ENCODE measurements at places on chromosomes 4 and X.
A peak's percentile ranks its signal among the peaks of the same experiment; 100 is the strongest.

- no peak for DNase-seq
Measured at GRCh38 chr4:76960014-76960413, 10.5 kb downstream of the SEPTIN11 start.

DNA sequence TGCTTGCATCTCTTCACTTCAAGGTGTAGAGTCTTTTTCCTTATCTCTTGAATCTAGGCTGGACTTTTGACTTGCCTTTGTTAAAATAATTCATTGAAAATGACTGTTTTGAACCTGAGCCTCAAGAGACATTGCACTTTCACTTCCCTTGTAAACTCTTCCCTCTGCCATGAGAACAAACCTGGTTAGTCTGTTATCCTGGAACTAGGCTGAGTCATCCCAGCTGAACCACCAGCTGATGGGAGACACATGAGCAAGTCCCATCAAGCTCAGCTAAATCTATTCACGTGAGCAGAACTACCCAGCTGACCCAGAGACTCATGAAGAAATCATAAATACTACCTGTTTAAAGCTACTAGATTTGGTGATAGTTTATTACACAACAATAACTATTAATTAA, 202.3 kb upstream of the CENPE start:
- no peak for DNase-seq

- no peak for DNase-seq
Measured at GRCh38 chr4:112589206-112589605, 47.5 kb downstream of the ZGRF1 start.

DNA sequence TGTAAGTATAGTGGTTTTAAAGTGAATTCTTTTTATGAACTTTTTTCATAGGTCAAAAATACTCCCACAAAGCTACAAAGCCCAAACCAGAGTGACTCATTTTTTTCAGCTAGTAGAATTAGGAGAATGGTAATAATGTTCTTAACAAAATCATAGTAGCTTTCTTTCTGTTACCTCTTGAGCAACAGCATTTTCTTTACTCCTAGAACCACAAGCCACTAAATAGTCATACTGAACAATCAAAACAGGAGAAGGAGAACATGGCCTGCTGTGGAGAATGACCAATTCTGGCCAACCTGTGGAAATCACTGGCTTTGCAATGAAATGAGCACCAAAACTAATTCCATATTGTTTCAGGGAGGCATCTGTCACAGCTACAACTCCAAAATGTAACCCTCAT, 112.9 kb downstream of the AMMECR1 start:
- no peak for DNase-seq

- DNase-seq, result no peak
Measured at GRCh38 chr4:41323706-41324105, 67.0 kb downstream of the UCHL1 start.

DNA sequence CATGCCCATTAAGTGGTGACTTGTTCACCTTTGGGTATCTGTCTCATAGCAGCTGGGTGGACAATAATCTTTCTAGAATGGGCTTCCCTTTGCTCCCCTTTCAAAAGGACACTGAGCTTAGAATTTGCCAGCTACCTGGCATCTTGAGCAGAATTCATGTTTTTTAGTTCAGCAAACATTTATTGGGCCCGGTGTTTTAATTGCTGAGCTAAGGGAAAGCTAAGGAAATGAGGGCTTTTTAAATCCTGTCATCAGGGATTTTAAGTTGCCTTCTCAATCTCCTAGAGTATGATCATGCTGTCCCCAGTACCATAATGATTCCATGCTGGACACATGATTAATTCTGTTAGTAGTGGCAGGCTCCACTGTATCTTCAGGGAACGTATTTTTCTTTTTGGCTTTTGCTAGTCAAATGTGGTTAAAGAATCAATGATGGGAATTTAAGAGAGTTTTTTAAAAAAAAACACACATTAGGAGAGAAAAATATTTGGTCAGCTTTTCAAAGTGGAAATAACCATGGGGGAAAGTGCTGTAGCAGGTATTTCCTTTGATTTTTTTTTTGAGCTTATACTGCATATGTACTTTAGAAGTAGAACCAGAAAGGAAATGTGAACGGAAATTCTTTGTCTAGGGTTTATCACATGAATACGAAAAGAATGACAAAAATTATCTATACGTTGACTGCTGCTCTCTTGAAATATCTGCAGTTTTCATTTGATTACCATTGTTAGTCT, 208.9 kb downstream of the CLCN4 start:
- DNase-seq, result no peak

DNA sequence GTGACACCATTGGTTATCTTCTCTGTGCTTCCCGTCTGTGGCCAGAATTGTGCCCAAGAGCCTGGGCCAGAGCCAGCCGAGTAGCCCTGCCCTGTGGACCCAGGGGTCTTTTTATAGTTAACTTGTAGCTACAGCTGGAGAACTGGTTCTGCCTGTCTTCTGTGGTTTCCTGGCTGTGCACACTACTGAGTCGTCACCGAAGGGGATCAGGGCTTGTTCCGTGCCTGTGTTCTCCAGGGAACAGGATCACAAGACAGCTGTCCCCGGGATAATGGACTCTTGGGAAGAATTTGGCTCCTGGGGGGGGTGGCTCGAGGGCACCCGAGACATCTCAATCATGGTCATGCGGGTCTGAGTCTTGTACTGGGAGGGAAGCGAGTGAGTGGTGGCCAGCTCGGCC, 22.1 kb upstream of the OPN1LW start:
- no peak for DNase-seq

GRCh38 chr4:54439831-54440243, 210.7 kb downstream of the PDGFRA start:
- no peak for DNase-seq

DNA sequence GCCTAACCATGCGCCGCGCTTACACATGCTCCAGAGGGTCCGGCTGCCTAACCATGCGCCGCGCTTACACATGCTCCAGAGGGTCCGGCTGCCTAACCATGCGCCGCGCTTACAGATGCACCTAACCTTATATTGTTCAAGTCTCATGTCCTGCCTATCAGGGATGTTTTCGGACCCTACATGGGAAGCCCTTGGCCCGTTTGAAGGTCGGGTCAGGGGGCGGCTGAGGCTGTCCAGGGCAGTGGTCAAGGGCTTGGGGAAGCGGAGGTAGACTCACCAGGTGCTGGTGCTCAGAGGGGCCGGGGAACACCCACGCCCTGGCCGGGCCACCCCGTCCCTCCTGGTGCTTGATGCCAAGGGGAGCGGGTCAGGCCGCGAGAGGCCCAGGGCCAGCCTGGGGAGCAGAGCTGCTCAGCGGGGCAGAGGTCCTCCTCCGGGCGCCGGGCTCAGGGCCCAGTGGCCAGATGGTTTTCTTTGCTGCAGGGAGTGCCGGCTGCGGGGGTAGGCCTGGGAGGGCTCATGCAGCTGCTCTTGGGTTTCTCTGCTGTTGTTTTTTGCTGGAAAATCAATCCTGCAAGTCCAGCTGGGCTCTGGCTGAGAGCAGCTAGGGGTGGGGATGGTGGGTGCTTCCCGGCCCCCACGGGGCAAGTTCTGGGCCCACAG, 35.4 kb upstream of the SPON2 start:
- peak; percentile 11 for DNase-seq

DNA sequence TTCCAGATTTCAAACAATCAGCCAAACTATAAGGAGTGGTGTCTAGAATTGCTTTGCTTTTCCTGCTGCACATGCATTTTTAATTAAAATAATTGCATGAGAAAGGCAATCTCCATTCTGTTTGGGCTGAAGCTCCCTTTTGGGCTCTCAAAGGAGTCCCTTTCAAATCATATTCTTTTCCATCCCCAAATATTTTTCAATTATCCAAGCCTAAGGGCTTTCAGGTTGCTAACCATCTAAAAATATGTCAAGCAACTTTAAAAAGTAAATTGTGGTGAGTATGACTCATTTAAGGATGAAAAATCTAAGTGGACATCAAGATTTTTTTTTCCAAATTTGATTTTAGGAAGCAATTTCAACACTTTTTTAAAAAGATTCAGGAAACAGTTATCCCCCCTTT, 28.4 kb downstream of the PIR start:
- DNase-seq, result no peak

- no peak for DNase-seq
Measured at GRCh38 chr4:135735512-135735911, 1533.9 kb upstream of the PABPC4L start.

DNA sequence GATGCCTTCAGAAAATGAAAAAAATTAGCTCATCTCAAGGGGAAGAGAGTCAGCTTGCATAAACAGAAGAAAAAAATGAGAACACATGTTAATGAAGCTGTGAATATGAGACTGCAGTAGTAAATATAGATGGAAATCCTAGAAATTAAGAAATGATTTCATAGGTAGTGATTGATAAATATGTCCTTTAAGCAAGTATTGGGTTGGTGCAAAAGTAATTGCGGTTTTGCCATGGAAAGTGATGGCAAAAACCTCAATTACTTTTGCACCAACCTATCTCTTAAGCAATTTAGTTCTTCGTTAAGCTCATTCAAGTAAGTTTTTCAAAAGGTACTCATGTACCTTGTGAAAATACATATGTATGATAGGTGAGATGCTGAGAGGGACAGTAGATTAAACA, 400.9 kb downstream of the SH2D1A start:
- DNase-seq, result no peak

GRCh38 chrX:145213504-145213903, 33.8 kb upstream of the SPANXN1 start:
- DNase-seq, result no peak

- no peak for DNase-seq
Measured at GRCh38 chr4:187256897-187257296, 533.2 kb upstream of the FAT1 start.

DNA sequence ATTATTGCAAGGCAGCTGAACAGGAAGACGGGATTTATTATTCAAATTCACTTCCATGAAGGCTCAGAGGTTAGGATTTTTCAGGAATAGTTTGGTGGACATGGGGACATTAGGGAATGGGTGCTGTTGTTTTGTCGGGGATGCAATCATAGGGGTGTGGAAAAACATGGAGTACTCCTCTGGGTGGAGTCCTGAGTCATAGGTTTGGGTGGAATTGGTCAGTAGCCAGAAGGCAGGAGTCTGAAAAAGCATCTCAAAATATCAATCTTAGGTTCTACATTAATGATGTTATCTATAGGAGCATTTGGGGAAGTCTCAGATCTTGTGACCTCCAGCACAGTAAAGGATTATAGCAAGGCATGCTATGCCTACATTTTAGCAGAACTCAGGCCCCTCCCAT, 14.5 kb upstream of the ETNPPL start:
- no peak for DNase-seq

GRCh38 chr4:67483868-67484602, 61.3 kb downstream of the CENPC start:
- DNase-seq, result peak; percentile 28

- DNase-seq, result no peak
Measured at GRCh38 chrX:133033010-133033409, 63.9 kb downstream of the USP26 start.

GRCh38 chrX:110178179-110178865, 139.6 kb downstream of the AMMECR1 start:
- no peak for DNase-seq

DNA sequence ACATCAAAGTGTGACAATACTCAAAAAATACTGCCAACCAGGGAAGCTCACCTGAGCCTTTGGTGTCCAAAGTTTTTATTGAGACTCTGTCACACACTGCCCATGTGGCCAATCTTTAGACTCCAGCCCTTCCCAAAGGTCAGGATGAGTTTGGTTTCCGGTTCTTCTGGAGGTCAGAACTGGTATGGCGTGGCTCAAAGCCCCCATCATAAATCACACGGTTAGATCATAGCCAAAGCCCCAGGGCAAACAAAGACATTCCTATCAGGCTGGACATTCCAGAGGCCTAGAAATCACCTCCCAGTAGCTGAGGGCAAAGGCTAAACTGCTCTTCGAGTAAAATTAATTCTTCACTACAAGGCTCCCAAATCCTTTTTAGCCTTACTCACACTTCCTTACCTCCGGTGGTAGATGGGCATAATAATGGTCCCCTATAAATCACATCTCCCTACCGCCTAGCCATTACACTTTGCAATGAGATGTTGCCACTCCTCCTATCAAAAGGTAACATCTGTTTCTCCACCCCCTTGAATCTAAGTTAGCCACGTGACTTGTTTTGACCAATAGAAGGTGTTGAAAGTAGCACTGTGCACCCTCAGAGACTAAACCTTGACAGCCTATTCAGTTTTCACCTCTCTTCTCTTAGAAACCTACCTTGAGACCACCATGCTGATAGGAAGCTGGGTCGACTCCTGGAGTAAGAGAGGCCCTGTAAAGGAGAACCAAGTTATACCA, 137.8 kb upstream of the DUSP21 start:
- no peak for DNase-seq

DNA sequence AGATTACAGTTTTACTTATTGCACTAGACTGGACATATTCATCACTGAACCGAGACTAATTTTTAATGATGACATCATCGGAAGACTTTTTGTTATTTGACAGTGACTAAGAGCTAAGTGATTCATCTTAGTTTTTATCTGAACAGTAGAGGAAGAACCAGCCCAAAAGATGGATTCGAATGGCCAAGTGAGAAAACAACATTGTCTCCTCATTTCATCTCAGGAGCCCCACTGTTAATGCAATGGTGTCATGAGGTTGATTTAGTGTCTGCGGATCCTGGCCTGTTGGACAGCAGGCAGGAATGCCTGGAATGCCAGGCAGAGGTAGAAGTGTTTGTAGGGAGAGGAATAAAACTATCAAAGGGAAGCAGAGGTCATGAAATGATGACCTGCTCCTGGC, 37.8 kb upstream of the HPF1 start:
- no peak for DNase-seq

- no peak for DNase-seq
Measured at GRCh38 chr4:102438396-102439235, 62.5 kb upstream of the NFKB1 start.

- no peak for DNase-seq
Measured at GRCh38 chr4:1401409-1402020, 4.7 kb downstream of the NKX1-1 start.

- no peak for DNase-seq
Measured at GRCh38 chrX:45517090-45517973, 316.7 kb upstream of the DIPK2B start.

GRCh38 chr4:178823673-178824295, 1381.5 kb upstream of the AGA start:
- no peak for DNase-seq

DNA sequence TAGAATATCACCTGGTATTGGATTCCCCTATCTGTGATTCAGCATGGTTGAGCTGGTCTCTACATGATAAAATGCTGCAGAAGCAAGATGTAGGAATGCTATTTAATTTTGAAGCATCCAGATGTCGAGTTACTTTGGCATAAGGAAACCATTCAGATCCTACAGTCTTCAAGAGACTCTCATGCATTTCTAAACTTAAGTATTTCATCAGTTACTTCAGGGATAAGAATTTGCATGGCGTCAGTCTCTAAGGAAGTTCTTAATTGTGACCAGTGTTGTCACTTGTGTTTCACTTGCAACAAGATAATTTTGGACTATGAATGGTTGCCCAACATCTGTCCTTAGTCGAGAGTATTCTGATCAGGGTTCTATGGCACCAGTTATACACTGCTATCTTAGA, 192.4 kb downstream of the CCNG2 start:
- no peak for DNase-seq

DNA sequence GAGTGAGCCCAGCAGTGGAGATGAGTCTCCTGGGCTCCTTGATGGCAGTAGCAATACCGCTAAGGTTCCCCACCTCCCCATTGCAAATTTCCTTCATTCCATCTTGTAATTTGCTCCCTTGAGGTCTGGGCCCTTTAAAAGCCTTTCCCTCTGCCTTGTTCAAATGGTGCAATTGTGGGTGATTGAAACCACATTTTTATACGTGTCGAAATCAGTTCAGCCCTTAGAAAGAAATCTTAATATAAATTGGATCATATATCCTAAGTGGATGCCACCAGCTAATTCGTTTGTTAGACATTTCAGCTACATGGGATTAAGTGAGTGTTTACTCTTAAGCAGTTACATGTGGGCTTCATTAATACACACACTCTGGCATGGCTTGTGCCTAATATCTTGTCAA, 68.6 kb downstream of the NHS start:
- DNase-seq, result no peak
